ENCODE measurements at places on chromosomes 5 and 9.

GRCh38 chr9:132834343-132834742, 43.7 kb downstream of the AK8 start:
- DNase-seq, result no peak

- no peak for DNase-seq
These were observed 2.9 kb upstream of the NXNL2 start for GRCh38 chr9:88531920-88532698.

DNA sequence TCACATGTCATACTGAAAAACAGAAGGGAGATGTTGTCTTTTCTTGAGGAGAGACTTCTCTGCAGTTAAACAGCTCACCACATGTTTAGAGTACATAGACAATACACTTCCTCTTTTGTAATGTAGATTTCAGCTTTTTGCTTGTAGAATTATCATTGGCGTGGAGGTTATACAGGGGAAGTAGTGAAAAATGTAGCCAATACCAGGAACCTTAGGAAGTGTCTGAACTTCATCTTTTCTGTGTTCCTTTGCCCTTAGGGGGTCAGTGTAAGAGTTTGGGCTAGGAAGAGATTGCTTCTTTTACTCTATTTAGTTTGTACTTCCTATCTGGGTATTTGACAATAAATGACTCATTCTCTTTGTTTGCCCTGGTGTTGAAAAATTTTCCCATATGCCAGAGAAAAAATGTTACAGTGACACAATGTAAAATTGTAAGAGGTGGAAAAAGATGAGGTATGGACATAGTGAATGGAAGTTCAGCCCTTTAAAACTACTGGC, 21.0 kb upstream of the CDKN2B start:
- DNase-seq, result no peak

GRCh38 chr5:116637149-116637740, 62.6 kb upstream of the SEMA6A start:
- no peak for DNase-seq

- DNase-seq, result no peak
These were observed at the start of gene ZNF462 for GRCh38 chr9:106862821-106863720. TSS of gene ZNF462 (plus strand) at chr9:106863166. CDS start at chr9:106923384, 60,218 bp downstream.

DNA sequence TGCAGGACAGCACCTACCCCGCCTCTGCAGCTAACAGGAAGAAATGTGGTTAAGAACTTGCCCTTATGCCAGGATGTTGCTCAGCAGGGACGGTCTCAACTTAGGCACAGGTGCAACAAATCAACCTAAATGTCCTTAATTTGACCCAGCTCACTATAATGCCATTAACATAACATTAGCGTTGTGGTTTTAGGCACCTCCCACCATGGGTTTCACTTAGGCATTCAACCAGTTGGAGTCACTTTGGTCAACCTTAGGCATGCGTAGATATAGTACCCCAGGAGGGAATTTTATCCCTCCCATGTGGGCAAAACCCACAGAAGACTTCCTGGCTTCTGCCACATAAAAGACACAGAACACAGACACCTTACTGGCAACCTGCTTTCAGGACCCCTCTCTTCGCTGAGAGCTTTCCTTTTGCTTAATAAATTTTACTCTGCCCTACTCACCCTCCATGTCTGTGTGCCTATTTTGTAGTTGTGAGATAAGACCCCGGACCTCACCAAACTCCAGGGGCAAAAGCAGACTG, 8.7 kb upstream of the ERAP1 start:
- peak; percentile 20 for DNase-seq

DNA sequence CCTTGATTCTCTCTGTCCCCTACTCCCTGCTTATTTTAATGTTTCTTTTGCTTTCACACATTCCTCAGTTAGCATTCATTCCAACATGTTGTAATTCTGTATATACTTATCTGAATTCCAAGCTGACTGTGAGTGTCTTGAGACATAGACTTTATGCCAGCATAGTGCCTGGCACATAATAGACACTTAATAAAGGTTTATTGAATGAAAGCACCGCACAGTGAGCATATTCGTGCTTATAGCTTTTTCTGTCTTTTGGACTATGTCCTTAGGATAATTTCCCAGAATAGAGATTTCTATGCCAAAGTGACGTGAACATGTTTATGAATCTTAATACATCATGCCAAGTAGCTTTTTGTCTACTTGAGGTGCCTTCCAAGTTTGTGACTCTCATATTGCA, 174.6 kb downstream of the CD180 start:
- no peak for DNase-seq

- DNase-seq, result no peak
These were observed 33.5 kb upstream of the SHOC1 start for GRCh38 chr9:111828193-111828592.

DNA sequence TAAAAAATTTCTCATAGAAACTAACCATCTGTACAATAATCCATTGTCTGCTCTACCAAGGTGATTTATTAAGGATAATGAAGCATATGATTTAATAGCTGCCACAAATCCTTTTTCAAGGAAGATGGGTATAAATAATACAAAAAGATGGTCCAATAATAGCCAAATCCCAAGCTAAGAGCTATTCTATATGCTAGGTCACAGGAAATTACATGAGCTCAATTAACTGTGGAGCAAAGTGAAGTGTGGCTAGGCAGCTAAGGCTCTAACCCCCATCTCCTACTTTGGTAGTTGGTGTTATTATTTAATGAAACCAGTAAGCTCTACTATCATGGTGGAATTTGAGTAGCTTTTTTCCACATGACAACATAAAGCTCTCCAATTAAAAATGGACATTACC, 1045.0 kb upstream of the DMAC1 start:
- no peak for DNase-seq

- DNase-seq, result no peak
These were observed 60.8 kb downstream of the PDE4D start for GRCh38 chr5:59832577-59833301.

GRCh38 chr5:170848033-170848432, 13.8 kb upstream of the RANBP17 start:
- no peak for DNase-seq

DNA sequence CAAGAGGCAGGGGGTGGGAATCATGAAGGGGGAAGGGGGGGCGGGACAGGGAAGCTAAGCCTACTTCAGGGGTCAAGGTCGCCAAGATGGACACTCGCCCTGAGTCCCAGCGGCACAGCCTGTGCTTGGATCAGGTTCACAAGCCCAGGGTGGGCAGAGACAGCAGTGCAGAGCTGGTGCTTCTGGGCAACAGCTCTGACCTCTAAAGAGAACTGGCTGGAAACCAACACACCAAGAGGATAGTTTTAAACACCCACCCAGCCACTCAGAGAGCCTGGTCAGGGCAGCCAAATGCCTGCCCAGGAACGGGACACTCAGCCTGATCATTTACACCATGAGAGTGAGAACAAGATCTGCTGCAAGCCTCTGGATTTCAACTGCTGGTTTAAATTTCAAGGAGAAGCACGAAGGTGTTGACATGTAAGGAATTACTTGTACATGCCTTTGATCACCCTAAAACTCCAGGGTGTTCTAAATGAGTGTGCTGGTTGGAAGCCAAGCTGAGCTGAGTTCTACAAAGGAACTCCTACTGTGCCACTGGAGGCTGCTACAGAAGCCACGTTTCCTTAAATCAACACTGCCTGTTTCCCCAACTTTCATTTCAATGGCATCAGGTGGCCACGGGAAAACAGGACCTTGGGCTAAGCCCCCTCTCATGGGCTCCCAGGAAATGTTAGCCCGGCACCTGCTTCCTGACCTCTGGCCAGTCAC, 91.5 kb downstream of the TTLL11 start:
- no peak for DNase-seq

- peak; percentile 86 for DNase-seq
These were observed 613 bp downstream of the ZBTB5 start for GRCh38 chr9:37464426-37465248.

DNA sequence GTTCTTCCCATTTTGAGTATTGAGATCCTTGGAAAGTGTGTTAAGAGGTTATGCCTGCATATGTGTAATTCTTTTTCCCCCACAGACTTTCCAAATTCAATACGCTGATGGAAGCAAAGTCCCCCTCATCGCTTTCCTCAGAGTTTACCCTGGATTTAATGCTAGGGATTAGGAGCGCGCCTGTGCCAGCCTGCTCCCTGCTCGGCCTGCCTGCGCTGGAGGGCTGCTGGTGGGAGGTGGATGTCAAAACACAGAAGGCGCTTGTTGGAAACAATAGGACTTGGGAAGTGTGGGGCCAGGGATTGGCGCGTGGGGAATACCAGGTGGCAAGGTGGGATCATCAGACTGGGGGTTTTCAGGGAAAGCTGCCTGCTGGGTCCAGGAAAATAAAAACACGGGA, 39.8 kb upstream of the PTCH1 start:
- no peak for DNase-seq

GRCh38 chr9:14240537-14240936, 73.4 kb downstream of the NFIB start:
- no peak for DNase-seq

- no peak for DNase-seq
These were observed 146.5 kb downstream of the FANCC start for GRCh38 chr9:95171001-95171400.

DNA sequence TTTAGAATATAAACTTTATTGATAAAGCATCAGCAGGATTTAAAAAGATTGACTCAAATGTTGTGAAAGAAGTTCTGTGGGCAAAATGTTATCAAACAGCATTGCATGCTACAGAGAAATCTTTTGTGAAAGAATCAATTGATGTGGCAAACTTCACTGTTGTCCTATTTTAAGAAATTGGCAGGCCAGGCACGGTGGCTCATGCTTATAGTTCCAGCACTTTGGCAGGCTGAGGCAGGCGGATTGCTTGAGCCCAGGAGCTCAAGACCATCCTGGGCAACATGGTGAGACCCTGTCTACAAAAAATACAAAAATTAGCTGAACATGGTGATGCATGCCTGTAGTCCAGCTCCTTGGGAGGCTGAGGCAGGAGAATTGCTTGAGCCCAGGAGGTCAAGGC, 17.4 kb downstream of the ZBTB43 start:
- no peak for DNase-seq

GRCh38 chr5:181086884-181087205, 44.1 kb downstream of the OR2V1 start:
- DNase-seq, result no peak

- DNase-seq, result no peak
These were observed 469.9 kb downstream of the ARHGEF28 start for GRCh38 chr5:74095871-74096270.

GRCh38 chr5:96433066-96433447, at the start of gene PCSK1:
TSS of gene PCSK1 (minus strand) at chr5:96433248. CDS start at chr5:96433042, 206 bp downstream.
- DNase-seq, result no peak

- DNase-seq, result no peak
These were observed 51.5 kb downstream of the LRSAM1 start for GRCh38 chr9:127502706-127503378.

GRCh38 chr9:125405938-125406809, 144.5 kb downstream of the GAPVD1 start:
- DNase-seq, result no peak

DNA sequence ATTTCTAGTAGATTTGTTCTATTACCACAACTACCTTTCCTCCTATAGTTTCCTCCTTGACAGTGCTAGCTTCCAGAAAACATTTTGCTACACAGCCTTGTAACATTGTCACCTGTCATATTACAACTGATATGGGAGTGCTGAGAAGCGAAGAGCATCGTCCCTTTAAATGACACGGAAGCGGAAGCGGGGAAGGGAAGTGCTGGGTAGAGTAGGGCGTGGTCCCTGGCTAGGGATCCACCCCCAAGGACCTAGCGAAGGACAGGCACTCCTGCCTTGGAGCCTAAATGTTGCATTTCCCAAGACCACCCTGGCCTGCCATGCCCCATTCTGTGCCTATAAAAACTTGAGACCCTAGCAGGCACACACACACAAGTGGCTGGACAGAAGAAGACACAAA, 57.4 kb upstream of the RANBP6 start:
- DNase-seq, result no peak

GRCh38 chr5:134541736-134542376, 16.4 kb downstream of the JADE2 start:
- no peak for DNase-seq

- no peak for DNase-seq
These were observed 27.1 kb downstream of the KCNMB1 start for GRCh38 chr5:170362102-170362501.

- no peak for DNase-seq
These were observed 12.4 kb downstream of the RLN2 start for GRCh38 chr9:5292141-5292540.

Data from activated CD8-positive, alpha-beta memory T cell treated with anti-CD3 and anti-CD28 coated beads for 48 hours (primary cell).